ENCODE measurements at places on chromosomes 1 and 21.

GRCh38 chr1:3068564-3069431 is at the start of gene PRDM16:
Gene PRDM16, plus strand, starts transcription at chr1:3069203. Its CDS starts 57 bp downstream, at chr1:3069260.
- no peak for DNase-seq

DNA sequence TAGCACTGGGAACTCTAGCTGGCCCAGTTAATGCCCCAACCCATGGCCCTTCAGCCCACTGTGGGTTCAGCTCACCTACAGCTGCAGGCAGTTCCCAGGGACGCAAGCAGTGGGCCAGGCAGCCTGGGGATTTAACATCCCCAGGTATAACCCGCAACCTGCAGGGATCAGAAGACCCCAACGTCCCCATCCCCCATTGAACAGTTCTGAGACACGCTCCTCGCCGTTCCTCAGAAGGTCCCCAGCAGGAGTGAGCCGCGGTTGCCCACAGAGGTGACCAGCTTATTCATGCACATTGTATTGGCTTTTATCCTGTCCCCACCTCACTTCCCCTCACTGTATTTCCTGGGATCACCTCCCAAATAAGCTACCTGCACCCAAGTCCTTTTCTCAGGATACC is 5.0 kb upstream of the MATN1 start:
- no peak for DNase-seq

DNA sequence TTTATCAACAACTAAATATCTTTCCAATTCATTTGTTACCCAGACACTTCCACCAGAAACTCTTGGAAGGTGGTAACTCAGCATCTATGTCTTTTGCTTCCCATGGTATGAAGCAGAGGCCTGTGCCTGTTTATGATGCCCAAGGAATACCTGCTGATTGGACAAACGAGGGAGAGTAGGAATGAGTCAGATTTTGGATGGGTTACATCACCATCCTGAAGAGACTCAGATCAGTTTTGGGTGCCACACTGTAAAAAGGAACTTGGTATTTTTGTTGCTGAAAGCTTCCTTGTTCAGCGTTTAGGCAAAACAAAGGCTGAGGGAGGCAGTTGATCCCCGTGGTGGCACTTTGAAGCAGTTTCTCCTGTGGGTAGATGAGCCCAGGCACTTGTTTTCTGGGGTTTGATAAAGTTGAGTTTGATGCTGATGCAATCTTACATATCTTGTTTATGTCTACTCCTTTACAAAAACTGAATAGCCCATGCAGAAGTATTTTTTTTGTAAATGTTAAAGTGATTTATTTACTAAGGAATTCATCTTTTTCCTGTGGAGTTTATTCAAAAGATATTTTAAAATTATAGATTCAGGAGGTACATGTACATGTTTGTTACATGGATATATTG is 26.7 kb upstream of the CYP4X1 start:
- DNase-seq: no peak

GRCh38 chr21:33546086-33546485 is 3.2 kb downstream of the SON start:
- no peak for DNase-seq

DNA sequence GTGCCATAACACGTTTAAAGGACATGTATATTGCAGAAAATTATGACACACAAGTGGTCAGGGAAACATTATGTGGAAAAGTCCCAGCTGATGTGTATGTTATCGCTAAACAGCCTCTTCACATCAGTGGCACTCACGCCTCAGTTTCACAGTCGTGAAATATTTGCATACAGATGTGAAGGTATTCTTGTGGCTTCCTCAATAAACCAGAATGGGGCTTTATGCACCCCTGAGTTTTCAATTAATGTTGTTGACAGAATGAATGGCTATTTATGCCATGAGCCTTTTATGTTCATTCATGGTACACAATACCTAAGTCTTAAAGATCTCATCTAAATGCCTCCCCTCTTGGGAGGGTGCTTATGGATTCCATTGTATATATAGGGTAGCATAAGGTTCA is 202.1 kb upstream of the ADGRL2 start:
- no peak for DNase-seq

GRCh38 chr1:210901981-210902770 is 231.8 kb downstream of the KCNH1 start:
- DNase-seq: no peak
